ENCODE measurements at places on chromosomes 3 and 15.

DNA sequence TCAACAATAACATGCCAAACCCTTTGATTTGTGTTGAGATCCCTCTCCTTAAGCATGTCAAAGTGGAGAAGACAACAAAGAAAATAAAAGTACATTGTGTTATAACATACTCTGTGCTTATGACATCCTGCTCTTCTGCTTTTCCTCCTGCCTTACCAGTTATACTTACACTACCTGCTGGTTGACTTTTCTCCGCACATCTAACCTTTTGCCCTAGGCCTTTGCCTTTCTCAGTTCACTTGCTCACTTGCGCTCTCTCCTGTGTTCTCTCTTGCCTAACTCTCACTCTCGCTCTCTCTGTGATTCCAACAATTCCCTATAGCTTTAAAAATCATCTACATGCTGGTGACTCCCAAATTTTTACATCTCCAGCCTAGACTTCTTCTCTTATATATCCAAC is 5.7 kb downstream of the DNAH12 start:
- no peak for DNase-seq

GRCh38 chr15:51128701-51129100 is 34.0 kb upstream of the TNFAIP8L3 start:
- DNase-seq = no peak

GRCh38 chr3:25527801-25528200 is 99.7 kb downstream of the RARB start:
- DNase-seq = no peak

GRCh38 chr15:93520206-93520605 is 431.2 kb upstream of the RGMA start:
- DNase-seq = no peak

- no peak for DNase-seq
Measured at GRCh38 chr15:60853109-60853508, 374.2 kb upstream of the ICE2 start.

DNA sequence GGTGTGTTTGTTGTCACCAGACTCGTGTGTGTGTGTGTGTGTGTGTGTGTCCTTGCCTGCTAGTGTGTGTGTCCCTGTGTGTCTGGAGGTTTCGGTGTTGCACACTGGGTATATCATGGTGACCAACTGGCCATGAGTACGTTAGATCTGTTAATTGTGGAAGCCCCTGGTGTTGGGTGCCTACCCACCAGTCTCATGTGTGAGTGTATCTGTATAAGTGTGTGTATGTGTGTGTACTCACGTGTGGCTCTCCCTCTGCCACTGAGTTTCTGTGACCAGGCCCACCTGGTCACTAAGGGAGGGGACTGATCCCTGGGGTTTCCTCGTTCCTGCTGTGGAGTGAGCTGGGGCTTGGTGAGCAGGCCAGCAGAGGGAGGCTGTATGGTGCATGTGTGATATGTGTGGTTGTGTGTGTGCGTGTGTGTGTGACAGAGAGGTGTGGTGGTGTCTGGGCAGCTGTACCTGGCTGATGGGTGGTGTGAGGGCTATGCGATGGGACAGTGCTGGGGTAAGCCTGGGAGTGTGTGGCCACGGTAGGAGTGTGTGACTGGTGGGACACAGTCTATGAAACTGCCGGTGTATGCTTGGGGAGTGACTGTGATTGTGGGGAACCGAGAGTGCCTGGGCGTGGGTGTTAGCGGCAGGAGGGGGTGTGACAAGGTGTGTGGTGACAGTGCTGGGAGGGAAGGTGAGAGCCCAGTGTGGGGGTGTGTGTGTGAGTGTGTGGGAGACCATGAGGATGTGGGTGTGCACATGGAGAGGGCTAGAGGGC is 1.8 kb downstream of the PRKCD start:
- no peak for DNase-seq

- no peak for DNase-seq
Measured at GRCh38 chr3:150158943-150159625, 188.4 kb upstream of the PFN2 start.

GRCh38 chr3:99315896-99316295 is 322.5 kb upstream of the COL8A1 start:
- DNase-seq = no peak

GRCh38 chr15:68921926-68922325 is 8.4 kb upstream of the SPESP1 start:
- no peak for DNase-seq

DNA sequence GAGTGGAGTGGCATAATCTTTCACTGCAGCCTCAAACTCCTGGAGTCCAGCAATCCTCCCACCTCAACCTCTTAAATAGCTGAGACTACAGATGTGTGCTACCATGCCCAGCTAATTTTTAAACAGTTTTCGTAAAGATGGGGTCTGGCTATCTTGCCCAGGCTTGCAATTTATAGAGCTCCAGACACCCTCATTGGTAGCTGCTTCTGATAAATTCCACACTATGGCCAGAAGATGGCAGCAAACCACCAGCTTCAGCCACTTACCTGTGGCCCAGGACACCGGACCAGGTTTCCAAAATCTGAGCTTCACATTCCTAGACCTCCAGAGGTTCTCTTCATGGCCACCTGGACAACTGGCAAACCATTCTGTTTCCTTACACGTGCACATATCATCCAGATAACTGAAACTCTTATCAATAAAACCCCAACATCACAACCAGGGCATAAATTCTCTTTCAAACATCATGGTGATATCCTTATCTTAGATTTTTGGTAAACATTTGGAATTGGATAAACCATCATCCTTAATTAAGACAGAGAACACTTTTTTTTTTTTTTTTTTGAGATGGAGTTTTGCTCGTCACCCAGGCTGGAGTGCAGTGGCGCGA is 28.9 kb downstream of the FBXW12 start:
- DNase-seq = peak; percentile 32

DNA sequence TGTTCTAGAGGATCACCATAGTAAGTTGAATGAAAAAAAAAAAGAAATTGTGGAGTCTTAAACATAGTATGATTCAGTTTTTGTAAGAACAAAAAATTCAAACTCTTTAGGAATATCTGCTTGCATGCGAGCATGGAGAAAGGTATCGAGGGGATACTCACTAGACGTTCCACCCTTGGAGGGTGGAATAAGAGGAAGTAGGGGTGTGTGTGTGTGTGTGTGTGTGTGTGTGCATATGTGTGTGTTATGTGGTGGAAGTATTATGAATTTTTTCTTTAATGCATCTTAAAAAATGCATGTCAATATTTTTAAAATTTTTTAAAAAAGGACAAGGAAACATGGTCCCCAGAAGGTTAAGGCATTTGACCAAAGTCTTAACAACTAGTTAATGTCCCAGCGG is 26.5 kb upstream of the SIAH2 start:
- DNase-seq = no peak

DNA sequence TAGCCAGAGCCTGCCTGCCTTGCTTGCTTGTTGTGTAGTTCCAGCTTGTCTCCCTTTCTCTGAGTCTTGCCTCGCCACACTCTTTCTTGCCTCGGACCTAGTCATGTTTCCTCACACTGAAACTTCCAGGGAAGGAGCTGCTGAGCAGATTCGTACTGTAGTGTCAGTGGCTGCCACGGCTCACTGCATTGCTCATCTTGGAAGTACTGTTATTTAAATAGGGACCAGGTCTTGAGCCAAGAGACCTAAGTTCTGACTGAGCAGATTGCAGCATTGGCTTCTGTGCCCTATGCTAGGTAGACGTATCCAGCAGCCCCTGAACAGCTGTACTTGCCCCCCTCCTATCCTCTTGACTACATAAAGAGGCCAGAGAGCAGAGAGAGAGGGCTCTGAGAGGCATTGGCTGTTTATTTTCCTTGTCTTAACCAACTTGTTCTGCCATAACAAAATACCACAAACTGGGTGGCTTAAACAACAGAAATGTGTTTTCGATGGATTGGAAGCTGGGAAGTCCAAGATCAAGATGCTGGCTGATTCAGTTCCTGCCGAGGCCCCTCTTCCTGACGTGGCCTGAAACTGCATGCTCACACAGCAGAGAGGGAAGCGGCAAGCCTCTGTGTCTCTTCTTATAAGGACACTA is 5.8 kb upstream of the RARRES1 start:
- DNase-seq = peak; percentile 47

GRCh38 chr3:142852009-142852408 is 36.9 kb downstream of the PCOLCE2 start:
- DNase-seq = no peak

Data from SJSA1 (cell line).